ENCODE measurements at places on chromosomes 4 and X.

DNA sequence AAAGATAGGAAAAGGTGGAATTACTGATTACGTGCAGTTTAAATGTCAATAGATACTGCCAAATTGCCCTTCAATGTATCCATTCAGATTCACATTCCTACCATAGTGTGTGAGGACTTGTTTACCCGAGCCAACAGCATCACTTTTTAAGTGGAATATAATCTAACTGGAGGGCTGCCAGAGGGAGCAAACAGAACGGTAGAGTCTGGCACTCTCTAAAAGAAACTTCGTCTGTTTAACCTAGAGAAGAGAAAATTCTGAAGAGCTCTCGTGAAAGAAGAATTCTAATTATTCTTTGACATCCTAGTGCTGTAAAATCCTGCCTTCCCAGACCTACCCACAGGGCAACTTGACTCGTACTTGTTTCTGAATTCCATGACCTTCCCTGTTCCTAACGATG, 23.2 kb downstream of the SMIM43 start:
- DNase-seq = no peak

DNA sequence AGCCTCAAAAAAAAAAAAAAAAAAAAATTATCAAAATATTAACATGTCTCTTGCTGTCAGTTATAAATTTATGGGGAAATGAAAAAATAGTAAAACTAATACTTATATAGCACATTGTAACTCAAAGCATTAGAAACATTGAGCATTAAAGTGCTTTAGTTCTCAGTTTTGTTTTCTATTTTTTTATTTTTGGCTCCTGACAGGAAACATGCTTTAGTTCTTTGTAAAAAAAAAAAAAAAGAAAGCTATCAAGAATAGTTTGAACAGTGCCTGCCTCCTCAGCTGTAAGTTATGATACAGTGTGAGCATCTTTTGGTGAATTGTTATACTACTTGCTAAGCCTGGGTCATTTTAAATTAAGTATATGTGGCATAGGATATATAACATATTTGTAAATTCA, 5.1 kb upstream of the CENPC start:
- no peak for DNase-seq

GRCh38 chr4:39877971-39878370, 99.7 kb downstream of the PDS5A start:
- DNase-seq = no peak

DNA sequence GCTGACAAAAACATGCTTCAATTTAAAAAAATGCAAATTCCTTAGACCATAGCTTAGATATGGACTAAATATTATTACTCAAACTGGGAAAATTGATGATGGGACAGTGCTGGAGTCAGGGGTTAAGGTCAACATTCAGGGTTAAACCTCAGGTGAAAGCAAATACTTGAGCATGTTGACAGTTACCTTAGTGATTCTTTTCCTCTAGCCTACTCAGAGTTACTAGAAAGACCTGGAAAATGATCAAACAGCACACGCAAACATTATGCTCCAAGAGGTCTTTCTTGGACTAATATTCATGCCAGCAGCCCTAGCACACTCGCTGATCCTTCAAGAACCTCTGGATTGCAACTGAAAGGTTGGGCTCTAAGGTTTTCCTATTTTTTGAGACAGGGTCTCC, 10.8 kb downstream of the IGFBP7 start:
- DNase-seq = no peak

GRCh38 chrX:8586953-8587352, 122.3 kb downstream of the VCX3B start:
- DNase-seq = no peak

DNA sequence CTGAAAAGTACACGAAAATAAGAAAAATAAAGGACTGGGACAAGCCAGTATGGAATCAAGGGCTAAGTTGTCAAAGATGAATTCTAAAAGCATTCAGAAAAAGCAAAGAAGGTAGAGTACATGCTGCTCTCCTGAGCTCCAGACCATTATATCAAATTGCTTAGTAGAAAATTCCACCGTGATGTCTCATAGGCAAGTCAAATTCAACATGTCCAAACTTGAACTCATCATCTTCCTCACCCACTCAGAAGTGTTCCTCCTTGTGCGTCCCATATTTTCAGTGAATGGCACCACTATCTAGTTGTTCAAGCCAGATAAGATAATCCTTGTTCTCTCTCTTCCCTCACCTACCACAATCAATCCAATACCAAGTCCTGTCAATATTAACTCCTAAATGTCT, 37.5 kb upstream of the IL13RA2 start:
- no peak for DNase-seq

DNA sequence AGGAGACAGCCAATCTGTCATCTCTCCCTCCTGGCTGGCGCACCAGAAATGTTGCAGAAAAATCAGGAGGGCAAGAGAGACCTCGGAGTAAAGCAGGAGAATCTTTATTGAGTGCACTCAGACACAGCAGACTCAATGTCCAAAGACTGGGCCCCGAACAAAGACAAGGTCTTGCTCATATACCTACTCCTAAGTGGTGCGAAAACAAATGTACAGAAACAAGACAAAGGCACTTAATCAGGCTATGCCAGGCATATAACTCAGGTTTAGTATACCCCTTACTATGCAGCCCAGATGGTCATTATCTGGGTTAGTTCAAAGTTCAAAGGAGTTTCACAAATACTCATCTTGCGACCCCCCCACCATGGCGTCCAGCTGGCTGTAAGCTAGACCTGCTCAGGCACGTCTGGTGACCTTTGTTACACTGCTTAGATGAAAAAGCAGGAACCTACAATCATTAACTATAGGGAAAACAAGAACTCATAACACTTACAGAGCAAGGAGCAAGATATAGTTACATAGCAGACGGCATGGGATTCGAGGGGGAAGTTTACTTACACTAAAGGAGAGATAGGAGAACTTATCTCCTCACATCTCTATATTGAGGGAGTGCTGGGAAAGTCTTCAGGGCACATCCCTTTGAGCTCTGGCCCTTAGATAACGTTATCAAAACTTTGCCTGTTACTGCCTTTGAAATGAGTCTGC, 27.5 kb downstream of the SULT1E1 start:
- no peak for DNase-seq

GRCh38 chr4:183540410-183541009, 35.7 kb downstream of the ING2 start:
- no peak for DNase-seq

- no peak for DNase-seq
Measured at GRCh38 chr4:108393890-108394472, 225.2 kb upstream of the LEF1 start.

DNA sequence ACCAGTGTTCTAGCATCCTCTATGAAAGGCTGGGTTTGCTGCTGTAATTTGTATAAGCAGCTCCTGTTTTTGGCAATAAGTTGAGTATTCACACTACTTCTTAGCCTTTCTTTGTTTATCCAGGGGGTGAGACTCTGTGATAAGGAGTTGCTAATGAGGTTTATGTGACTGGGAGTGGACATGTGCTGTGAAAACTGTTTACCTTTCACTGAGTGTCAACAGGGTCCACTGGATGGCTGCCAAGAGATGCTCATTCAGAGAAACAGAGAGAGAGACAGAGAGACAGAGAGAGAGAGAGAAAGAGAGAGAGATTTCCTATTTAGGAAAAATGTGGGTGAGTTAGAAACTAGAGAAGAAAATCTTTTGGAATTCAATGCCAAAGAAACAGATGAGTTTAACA, 233.9 kb downstream of the CHIC2 start:
- DNase-seq = no peak

DNA sequence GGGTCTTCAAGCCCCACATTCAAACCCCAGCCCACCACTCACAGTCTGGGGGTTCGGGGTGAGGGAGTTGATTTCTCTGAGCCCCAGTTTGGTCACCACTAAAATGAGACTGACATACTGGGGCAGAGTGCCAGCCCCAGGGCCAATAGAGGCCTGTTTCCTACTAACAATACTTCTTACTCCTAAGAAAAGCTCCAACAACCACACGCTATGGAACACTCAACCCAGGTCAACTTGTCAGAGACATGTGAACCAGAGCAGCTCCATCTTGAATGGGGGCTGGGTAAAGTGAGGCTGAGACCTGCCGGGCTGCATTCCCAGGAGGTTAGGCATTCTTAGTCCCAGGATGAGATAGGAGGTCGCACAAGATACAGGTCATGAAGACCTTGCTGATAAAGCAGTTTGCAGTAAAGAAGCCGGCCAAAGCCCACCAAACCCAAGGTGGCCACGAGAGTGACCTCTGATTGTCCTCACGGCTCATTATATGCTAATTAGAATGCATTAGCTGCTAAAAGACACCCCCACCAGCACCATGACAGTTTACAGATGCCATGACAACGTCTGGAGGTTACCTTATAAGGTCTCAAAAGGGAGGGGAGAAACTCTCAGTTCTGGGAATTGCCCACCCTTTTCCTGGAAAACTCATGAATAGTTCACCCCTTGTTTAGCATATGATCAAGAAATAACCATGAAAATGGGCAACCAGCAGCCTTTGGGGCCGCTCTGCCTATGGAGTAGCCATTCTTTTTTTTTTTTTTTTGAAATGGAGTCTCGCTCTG, 26.6 kb upstream of the HTRA3 start:
- DNase-seq = no peak

- DNase-seq = no peak
Measured at GRCh38 chr4:24190761-24191695, 301.2 kb upstream of the PPARGC1A start.

- DNase-seq = no peak
Measured at GRCh38 chr4:180335566-180335965, 1907.6 kb upstream of the TENM3 start.

DNA sequence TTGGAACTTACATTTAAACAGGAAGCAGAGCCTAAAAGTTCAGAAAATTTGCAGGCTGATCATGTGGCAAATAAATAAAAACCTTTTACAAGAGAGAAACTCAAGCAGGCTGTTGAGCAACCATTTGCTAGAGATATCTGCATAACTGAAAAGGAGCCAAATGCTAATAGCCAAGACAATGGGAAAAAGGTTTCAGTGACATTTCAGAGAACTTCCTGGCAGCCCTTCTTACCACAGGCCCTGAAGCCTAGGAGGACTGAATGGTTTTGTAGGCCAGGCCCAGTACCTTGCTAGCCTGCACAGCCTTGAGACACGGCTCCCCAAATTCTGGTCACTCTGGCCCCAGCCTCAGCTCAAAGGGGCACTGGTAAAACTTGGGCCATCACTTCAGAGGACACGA, 945.1 kb downstream of the ADGRL3 start:
- no peak for DNase-seq

DNA sequence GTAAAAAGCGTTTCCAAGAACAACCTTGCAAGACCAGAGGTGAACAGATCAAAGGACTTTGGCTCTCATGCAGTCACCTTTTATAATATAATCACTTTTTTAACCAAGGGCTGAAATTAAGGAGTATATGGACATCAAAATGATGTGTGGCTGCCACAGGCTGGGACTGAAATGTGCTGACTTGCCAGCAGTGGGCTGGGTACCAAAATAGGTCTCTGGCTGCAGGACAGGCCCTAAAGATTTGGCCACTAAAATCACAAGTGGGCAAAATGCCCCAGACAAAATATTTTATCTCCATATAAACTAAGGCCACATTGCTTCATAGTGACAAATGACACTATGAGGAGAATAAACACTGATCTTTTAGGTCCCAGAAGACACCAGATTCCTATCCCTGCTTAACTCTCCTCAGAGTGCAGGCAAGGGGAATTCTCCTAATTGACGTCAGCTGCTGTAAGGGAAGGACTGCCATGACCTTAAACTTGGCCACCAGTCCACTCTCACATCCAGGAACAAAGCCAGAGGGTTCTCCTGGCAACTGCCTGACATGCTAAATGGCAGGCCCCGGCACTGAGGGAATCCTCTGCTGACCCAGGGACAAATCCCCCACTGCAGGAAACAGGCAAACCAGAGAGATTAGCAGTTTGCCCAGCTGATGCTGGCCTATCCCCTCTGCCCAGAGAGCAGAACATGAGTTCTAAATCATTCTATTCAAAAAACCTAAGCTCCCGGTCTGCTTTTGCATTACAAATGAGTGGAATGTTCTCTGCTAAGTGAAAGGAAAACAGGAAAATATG, 155.8 kb downstream of the PPP3CA start:
- DNase-seq = no peak

DNA sequence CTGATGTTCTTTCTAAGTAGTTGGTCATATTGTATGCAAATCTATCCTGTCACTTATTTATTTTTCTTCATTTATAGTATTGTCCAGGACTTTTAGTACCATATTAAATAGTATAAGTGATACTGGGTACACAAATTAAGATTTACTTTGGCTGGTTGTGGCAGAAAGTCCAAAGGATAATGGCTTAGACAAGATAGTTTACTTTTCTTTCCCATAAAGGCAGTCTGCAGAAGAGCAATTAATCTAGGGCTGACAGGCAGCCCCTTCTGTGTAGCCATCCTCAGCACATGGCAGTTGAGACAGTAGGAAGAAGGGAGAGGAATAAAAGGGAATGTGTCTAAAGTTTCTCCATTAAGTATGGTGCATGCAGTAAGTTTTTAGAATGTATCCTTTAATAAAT, 6.4 kb downstream of the RBM10 start:
- DNase-seq = no peak

- no peak for DNase-seq
Measured at GRCh38 chrX:17919896-17920446, 58.9 kb upstream of the RAI2 start.

DNA sequence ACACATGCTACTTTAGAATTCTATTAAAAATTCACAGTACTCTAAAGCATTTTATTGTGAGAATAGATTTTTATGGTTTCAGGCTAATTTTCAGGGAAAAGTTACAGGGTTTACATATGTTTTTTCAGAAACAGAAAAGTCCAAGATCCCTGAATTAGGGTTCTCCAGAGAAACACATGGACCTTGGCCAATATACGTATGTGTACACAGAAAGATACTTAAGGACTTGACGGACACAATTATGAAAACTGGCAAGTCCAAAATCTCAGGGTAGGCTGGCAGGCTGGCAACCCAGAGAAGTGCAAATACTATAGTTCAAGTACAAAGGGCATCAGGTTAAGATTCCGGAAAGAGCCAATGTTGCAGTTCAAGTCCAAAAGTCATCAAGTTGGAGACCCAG, 1897.8 kb upstream of the PCDH10 start:
- no peak for DNase-seq
